Activated CD8-positive, alpha-beta T cell treated with anti-CD3 and anti-CD28 coated beads for 36 hours (primary cell): ENCODE measurements at places on chromosomes 4 and X.
A peak's percentile ranks its signal among the peaks of the same experiment; 100 is the strongest.

GRCh38 chrX:17617806-17618205, 119.5 kb upstream of the SCML1 start:
- no peaks in the 10 kb centered on the region for H3K27me3 ChIP-seq
- DNase-seq: no peak
- no peak overlapping the region for H3K4me3 ChIP-seq
- H3K4me1 ChIP-seq: peaks cover 11% of the 10 kb centered on the region

GRCh38 chr4:169963998-169964397, 62.2 kb downstream of the MFAP3L start:
- H3K27me3 ChIP-seq: peaks cover 3% of the 10 kb centered on the region
- no peaks in the 10 kb centered on the region for H3K4me1 ChIP-seq
- no peak for DNase-seq
- H3K36me3 ChIP-seq: no peaks in the 10 kb centered on the region
- H3K27ac ChIP-seq: no peak overlapping the region

GRCh38 chr4:152696764-152697261, 17.0 kb upstream of the TMEM154 start:
- peaks cover 13% of the 10 kb centered on the region for H3K4me1 ChIP-seq
- H3K4me3 ChIP-seq: no peak overlapping the region
- H3K36me3 ChIP-seq: no peaks in the 10 kb centered on the region
- H3K27ac ChIP-seq: peak overlapping the region; percentile 21
- peak; percentile 72 for DNase-seq
- no peaks in the 10 kb centered on the region for H3K27me3 ChIP-seq

GRCh38 chr4:127506283-127506682, 126.5 kb upstream of the INTU start:
- no peaks in the 10 kb centered on the region for H3K36me3 ChIP-seq
- no peak for DNase-seq
- H3K27me3 ChIP-seq: peaks cover 1% of the 10 kb centered on the region
- H3K27ac ChIP-seq: no peak overlapping the region

DNA sequence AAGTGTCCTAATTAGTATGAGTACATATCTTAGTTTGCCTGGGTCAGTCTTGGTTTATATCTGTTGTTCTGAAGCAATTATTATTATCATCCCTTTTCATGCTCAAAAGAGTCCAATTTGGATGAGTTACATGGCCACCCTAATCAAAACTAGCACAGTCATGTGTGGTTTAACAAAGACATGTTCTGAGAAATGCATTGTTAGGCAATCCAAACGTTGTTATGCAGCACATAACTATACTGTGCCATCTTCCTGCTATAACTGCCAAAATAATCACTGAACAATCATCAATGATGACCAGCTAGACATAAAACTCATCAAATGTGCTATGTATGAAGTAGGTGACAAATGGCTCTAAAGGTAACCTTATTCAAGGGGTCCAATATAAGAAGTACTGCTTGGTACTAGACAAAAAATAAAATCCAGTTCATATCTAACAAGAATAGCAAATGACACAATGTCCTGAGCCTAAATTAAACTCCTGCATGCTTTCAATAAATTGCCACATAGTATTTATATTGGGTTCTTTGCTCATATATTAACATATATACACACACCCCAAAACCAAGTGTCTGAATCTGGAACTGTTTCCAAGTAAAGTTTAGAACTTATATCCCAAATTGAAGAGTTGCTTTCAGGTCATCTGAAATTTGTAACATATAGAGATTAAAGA, 41.9 kb downstream of the CNOT6L start:
- H3K4me1 ChIP-seq: peaks cover 54% of the 10 kb centered on the region
- H3K4me3 ChIP-seq: no peak overlapping the region
- DNase-seq: no peak
- peak overlapping the region; percentile 40 for H3K27ac ChIP-seq
- H3K27me3 ChIP-seq: no peaks in the 10 kb centered on the region
- peaks cover 35% of the 10 kb centered on the region for H3K36me3 ChIP-seq

GRCh38 chr4:136967069-136967468, 565.2 kb downstream of the PCDH18 start:
- H3K36me3 ChIP-seq: no peaks in the 10 kb centered on the region
- H3K27me3 ChIP-seq: no peaks in the 10 kb centered on the region
- DNase-seq: no peak
- H3K4me3 ChIP-seq: no peak overlapping the region
- no peak overlapping the region for H3K27ac ChIP-seq

DNA sequence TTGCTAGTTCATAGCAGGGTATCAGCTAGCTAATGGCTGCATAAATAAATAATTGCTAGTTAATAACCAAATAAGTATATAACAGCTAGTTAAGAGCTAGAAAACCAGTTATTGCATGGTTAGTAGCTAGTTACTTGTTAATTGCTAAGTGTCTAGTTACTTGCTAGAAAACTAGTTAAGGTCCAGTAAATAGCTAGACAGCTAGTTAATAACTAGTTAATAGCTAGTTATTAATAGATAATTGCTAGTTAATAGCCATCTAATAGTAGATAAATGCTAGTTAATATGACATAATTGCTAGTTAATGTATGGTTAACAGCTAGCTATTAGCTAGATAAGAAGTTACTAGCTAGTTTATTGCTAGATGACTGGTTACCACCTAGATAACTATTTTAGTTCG, 629.9 kb upstream of the CT83 start:
- H3K4me1 ChIP-seq: no peaks in the 10 kb centered on the region
- H3K27me3 ChIP-seq: no peaks in the 10 kb centered on the region
- H3K36me3 ChIP-seq: no peaks in the 10 kb centered on the region
- no peak overlapping the region for H3K4me3 ChIP-seq
- no peak overlapping the region for H3K27ac ChIP-seq
- no peak for DNase-seq

GRCh38 chr4:57119054-57119651, 9.0 kb upstream of the IGFBP7 start:
- no peak overlapping the region for H3K4me3 ChIP-seq
- H3K36me3 ChIP-seq: no peaks in the 10 kb centered on the region
- H3K27me3 ChIP-seq: peaks cover 22% of the 10 kb centered on the region
- DNase-seq: no peak
- H3K4me1 ChIP-seq: no peaks in the 10 kb centered on the region
- no peak overlapping the region for H3K27ac ChIP-seq

- no peaks in the 10 kb centered on the region for H3K4me1 ChIP-seq
- H3K4me3 ChIP-seq: no peak overlapping the region
- no peak overlapping the region for H3K27ac ChIP-seq
- DNase-seq: no peak
- H3K36me3 ChIP-seq: no peaks in the 10 kb centered on the region
- no peaks in the 10 kb centered on the region for H3K27me3 ChIP-seq
Observed at GRCh38 chr4:79317711-79318110, 8.2 kb downstream of the NAA11 start.

GRCh38 chrX:69182818-69183380, 17.6 kb upstream of the PJA1 start:
- no peak overlapping the region for H3K27ac ChIP-seq
- no peaks in the 10 kb centered on the region for H3K36me3 ChIP-seq
- H3K4me1 ChIP-seq: no peaks in the 10 kb centered on the region
- no peaks in the 10 kb centered on the region for H3K27me3 ChIP-seq
- no peak for DNase-seq

DNA sequence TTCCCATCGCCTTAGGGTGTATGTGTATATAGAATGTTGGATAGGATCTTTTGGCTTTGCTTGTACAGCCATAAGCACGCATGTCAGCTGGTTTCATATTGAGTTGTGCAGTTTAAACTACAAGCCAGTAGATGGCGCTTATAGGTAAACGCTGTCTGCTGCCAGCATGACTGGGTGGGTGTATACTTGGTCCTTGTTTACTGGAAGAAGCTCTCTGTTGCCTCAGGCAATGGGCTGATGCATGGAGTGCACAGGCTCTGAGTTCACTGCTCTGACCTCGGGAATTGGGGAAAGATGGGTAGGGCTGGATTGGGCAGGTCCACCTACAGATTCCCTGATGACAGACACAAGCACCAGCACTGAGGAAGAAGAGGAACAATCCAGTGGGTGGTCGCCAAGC, 831.5 kb downstream of the STIM2 start:
- peaks cover 1% of the 10 kb centered on the region for H3K27me3 ChIP-seq
- H3K4me3 ChIP-seq: no peak overlapping the region
- H3K4me1 ChIP-seq: no peaks in the 10 kb centered on the region
- DNase-seq: peak; percentile 1

- H3K27me3 ChIP-seq: no peaks in the 10 kb centered on the region
- no peaks in the 10 kb centered on the region for H3K36me3 ChIP-seq
- no peak overlapping the region for H3K4me3 ChIP-seq
- no peak for DNase-seq
Observed at GRCh38 chrX:21014326-21014725, 359.9 kb upstream of the CNKSR2 start.

DNA sequence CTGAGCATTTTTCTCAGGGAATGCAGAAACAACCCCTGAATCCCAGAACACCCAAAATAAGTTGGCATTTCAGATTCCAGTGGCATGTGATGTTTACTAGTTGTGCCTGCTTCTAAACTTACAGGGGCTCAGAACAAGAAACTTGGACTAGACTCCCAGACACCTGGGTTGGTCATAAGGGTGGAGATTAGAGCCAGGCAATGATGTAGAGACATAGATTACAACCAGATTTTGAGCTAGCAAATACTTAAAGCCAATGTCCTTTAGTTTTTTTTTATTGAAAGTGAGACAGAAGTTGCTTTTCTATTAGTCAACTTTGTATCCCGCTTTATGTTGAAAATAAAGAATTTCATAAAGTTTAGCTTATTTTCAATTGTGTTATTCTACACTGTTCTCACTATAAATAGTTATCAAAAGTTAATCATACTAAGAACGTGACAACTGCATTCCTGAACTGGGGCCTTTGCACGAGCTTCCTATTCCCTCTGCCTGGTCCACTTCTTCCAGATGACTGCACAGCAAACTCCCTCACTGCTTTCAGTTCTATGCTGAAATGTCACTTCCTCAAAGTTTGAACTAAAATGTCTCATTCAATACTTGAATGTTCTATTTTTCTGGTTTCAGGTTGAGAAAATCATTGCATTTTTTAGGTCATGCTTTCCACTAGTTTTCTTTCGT, 224.7 kb upstream of the PPP1R2C start:
- DNase-seq: no peak
- no peaks in the 10 kb centered on the region for H3K4me1 ChIP-seq
- H3K36me3 ChIP-seq: no peaks in the 10 kb centered on the region
- H3K4me3 ChIP-seq: no peak overlapping the region
- H3K27me3 ChIP-seq: no peaks in the 10 kb centered on the region

GRCh38 chr4:148926276-148927260, 484.4 kb upstream of the NR3C2 start:
- no peak overlapping the region for H3K4me3 ChIP-seq
- H3K27me3 ChIP-seq: peaks cover 1% of the 10 kb centered on the region

DNA sequence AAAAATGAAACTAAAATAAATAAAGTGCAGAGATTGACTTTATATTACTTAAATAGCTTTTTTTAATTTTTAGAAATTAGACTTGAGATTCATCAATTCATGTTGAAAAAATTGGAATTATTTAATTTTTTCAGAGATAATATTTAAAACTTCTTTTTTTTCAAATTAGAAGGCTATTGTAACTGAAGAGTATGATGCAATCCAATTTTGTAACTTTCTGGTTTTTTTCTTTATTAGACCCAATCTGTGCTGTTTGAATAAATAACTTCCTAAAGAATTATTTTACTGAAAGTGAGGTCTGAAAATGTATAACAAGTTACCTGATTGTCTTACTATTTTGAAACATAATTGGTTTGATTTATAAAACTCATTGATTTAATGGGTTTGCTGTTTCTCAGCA, 200.9 kb downstream of the MAD2L1 start:
- DNase-seq: no peak
- no peaks in the 10 kb centered on the region for H3K27me3 ChIP-seq
- no peaks in the 10 kb centered on the region for H3K4me1 ChIP-seq

- H3K4me3 ChIP-seq: peak overlapping the region; percentile 36
- peaks cover 84% of the 10 kb centered on the region for H3K4me1 ChIP-seq
- H3K27me3 ChIP-seq: no peaks in the 10 kb centered on the region
- H3K36me3 ChIP-seq: peaks cover 15% of the 10 kb centered on the region
- DNase-seq: peak; percentile 67
Observed at GRCh38 chr4:89284828-89285227, 22.8 kb downstream of the GPRIN3 start.

DNA sequence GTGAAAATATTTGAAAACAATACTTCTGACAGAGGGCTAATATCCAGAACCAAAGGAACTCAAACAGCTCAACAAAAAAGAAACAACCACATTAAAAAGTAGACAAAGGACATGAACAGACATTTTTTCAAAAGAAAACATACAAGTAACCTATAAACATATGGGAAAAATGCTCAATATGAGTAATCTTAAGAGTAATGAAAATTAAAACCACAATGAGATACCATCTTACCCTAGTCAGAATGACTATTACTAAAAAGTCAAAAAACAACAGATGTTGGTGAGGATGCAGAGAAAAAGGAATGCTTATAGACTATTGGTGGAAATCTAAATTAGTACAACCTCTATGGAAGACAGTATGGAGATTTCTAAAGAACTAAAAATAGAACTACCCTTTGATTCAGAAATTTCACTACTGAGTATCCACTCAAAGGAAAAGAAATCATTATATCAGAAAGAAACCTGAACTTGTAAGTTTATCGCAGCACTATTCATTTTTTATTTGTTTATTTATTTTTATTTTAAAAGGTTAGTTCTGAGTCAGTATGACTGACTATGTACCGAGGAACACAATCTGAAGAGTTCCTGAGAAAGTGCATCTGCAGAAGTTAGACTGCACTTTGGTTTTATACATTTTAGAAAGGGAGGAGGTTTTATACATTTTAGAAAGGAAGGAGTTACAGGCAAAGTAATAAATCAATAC, 231.3 kb downstream of the INPP4B start:
- no peak overlapping the region for H3K4me3 ChIP-seq
- H3K27me3 ChIP-seq: no peaks in the 10 kb centered on the region
- peaks cover 5% of the 10 kb centered on the region for H3K4me1 ChIP-seq
- no peaks in the 10 kb centered on the region for H3K36me3 ChIP-seq
- H3K27ac ChIP-seq: no peak overlapping the region
- no peak for DNase-seq

DNA sequence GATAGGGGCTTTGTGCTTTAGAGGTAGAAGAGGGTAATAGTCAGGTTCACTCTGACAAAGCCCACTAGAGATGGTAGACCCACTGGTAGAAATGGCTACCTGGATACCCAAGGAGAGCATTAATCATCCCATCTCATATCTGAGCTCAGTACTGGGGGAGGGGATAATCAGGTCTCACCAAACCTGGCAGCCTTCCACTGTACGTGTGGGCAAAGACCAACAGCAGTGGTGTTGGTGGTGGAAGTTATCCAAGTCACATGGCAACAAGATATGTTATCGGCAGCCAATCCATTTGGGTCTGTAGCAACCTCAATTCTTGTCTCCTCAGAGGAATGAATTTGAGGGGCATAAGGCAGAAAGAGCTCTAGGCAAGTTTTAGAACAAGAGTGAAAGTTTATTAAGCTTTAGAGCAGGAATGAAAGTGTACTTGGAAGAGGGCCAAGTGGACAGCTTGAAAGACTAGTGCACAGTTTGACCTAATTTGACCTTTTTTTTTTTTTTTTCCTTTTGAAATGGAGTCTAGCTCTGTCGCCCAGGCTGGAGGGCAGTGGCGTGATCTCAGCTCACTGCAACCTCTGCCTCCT, 67.0 kb upstream of the CXCL13 start:
- H3K27ac ChIP-seq: no peak overlapping the region
- peaks cover 32% of the 10 kb centered on the region for H3K27me3 ChIP-seq
- no peaks in the 10 kb centered on the region for H3K36me3 ChIP-seq
- no peak overlapping the region for H3K4me3 ChIP-seq

- no peak overlapping the region for H3K27ac ChIP-seq
- no peak for DNase-seq
- H3K27me3 ChIP-seq: peaks cover 3% of the 10 kb centered on the region
- H3K4me3 ChIP-seq: no peak overlapping the region
- H3K36me3 ChIP-seq: no peaks in the 10 kb centered on the region
Observed at GRCh38 chr4:182640932-182641331, 276.3 kb downstream of the DCTD start.
